Glomerular endothelial cell (primary cell): ENCODE measurements at places on chromosomes 11 and 22. TPM values are rescaled to one million over a fixed set of nuclear protein-coding genes. Genes with fewer than 3 reads are reported as not detected.

DNA sequence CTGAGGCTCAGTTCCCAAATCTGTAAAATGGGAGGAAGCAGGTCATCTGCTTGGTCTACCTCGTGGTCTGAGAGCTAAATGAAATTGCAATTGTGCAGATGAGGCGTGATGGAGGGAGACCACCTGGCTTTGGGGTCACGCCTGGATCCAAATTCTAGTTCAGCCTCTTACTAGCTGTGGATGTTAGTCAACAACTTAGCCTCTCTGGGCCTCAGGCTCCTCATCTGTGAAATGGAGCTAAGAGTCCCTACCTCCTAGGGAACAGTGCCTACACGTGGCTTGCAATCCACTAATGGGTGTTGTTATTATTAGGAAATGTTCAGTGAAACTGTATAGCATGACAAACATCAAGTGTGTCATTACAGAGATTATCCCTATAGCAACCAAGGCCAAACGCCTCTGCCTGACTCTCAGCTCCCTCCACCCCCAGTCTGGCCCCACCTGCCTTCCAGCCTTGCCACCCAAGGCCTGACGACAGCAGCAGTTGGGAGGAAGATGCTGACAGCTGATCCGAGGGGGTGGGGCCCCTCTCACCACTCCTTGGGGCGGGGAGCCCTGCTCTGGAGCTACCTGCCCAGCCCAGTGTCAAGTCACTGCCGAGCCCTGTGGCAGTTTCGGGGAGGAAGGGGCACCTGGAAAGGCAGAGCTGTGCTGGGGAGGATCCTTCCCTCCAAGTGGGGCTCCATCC is 1.7 kb upstream of the RHOD start:
- peak; percentile 36 for DNase-seq

DNA sequence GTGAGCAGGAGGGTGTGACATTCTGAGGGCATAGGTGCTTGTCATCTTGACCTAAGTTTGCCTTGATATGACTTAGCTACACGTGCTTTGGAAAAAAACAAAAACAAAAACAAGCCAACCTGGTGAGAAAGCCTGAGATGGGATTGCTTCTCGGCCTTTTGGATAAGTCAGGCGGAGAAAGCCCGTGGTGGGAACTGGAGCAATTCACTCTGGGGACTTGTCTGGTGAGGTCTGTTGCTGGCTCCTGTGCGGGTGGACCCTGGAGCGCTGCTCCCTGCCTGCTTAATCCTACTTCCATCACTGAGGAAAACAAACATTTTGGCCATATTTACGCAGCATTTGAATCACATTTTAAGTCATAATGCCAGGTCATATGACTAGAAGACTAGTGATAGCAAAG is 100.3 kb downstream of the SNX19 start:
- DNase-seq: no peak

- DNase-seq: no peak
Observed at GRCh38 chr11:131685206-131685605, 314.8 kb downstream of the NTM start.

GRCh38 chr11:113046866-113047265 is 85.6 kb downstream of the NCAM1 start:
- DNase-seq: no peak

DNA sequence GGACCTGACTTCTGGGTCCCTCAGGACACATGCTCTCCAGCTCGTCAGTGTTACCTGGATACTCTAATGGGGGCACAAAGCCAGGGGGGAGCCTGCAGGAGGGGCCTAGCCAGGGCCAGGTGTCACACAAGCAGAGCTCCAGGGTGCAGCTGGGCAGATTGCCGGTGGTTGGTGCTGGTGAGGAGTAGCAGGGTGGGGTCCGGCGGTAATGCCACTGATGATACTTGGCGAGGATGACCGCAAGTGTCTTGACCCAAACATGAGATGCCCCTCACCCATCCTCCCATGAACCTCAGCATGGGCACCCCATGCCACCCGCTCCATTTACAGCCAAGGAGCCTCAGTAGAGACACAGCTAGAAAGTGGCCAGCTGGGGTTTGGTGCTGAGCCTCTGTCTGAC is 15.1 kb upstream of the KCNQ1OT1 start:
- DNase-seq: no peak

GRCh38 chr11:30595934-30596333 is 9.8 kb upstream of the MPPED2 start:
- DNase-seq: no peak

SLC25A45 gene
- total RNA-seq: 2.0 and 3.5 TPM in 2 replicates

SMIM35 gene
- total RNA-seq: 0.12 TPM in 1 of 2 replicates, not detected in the other

VSIG2 gene
- total RNA-seq: 1.1 TPM in 1 of 2 replicates, not detected in the other
